Activated naive CD8-positive, alpha-beta T cell treated with anti-CD3 and anti-CD28 coated beads, Interleukin-2, amount 50 U/mL, for 24 hours (primary cell): ENCODE measurements at places on chromosomes 16 and 17.

DNA sequence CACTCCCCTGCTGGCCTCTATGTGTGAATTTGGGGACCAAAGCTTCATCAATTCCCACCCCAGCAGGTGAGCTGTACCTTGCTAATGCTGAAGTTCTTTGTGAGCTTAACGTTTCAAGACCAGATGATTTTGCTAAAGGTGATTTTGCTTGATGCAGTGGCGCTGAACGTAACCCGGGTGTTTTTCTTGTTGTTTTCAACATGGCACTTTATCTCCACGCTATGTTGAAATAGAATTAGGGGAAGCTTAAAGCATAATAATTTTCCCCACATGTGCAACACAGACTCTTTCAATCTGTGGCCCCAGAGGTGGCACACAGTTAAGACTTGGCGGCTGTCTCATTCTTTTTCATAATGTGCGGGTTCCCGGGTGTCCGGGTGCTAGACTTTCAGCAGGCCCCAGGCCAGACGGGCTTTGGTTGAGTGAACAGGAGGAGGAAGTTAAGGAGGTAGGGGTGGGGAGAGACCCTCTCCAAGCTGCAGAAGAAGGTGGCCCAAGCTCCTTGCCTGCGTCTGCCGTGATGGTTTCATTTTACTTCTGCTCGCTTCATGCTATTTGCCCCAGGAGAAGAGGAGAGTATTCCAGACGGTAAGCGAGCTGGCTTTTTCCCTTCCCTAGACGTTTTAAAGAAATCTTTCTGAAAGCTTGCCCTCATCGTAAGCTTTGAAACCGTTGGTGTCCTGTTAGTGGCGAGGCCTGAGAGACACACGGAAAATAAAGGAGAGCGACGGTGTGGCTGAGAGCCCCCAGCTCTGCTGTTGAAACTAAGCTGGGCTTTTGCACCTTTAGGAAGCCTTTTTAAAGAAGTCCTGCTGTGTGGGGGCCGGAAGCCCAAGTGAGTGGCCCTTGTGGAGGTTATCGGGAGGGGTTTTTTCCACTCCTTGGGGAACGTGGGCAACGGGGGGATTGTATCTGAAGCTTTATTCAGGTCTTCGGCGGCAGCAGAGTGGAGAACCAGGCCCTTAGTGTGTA is 4.2 kb downstream of the FOXC2 start:
- no peak for DNase-seq

GRCh38 chr16:50261160-50261706 is 5.1 kb upstream of the ADCY7 start:
- DNase-seq = no peak

GRCh38 chr17:3944485-3945388 is 19.5 kb downstream of the ATP2A3 start:
- DNase-seq = peak; percentile 47

- DNase-seq = no peak
These were observed at the start of gene GJD3 for GRCh38 chr17:40364121-40364861. Gene GJD3 (minus strand): TSS chr17:40364737. CDS start chr17:40363815, 922 bp downstream.

GRCh38 chr17:8951206-8951605 is 14.3 kb downstream of the PIK3R5 start:
- DNase-seq = no peak
